ENCODE measurements at places on chromosomes 2 and 18. TPM values are rescaled to one million over a fixed set of nuclear protein-coding genes. Genes with fewer than 3 reads are reported as not detected.
A peak's percentile ranks its signal among the peaks of the same experiment; 100 is the strongest.

Gene ANKRD23
- not detected for polyA plus RNA-seq

Gene RBKS
- 6.5 TPM for polyA plus RNA-seq

Gene MEP1B
- polyA plus RNA-seq, result not detected

Gene LYPD6B
- not detected for polyA plus RNA-seq

Gene UGT1A6
- polyA plus RNA-seq, result not detected

Gene PXDN
- 63.0 TPM for polyA plus RNA-seq

Gene ESPNL
- polyA plus RNA-seq, result not detected

Gene CTAGE1
- not detected for polyA plus RNA-seq

Gene EHD3
- 14.0 TPM for polyA plus RNA-seq

DNA sequence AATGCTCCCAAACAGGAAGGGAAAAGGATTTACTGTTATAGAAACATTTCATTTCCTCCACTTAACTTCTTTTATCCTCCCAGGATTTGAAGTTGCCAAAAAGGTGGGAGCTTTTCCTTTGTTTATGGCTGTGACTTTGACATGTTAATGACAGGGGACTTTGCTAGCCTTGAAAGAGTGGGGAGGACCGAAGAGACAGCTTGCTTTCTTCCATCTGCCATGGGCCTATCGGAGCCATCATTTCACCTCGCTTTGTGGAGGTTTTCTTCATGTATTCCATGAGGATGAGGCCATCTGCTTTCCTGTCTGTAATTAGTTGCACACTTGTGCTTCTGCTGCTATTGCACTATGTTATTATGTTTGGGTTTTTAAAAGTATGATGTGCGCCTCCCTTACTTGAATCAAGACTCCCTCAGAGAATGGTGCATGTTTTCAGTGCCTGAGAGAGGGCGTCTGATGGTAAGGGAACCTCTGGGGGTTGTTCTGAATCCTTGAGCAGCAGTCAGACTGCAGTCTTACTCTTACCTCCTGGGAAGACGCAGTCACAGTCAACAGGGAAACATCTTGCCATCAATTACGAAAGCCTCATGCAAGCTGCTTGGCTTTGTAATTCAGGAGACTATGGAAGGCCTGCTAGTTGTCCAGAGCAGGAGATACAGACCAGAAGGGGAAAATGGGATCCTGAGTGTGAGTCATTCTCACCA lies 173.3 kb upstream of the MGAT5 start:
- DNase-seq, result no peak

DNA sequence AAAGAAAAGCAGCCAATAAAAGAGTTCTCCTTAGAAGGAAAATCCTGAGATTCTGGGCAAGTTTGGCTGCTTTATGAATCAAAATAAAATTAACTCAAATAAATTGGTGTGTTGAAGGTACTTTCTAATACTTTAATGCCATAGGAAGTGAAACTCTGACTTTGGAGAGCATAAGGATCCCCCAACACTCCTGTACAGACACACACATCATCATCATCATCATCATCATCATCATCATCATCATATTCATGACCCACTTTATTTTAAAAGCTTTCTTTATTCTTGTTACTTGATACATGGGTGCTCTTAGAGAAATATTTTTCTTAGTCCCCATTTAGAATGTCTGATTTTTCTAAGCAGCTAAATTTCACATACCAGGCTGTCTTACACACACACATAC lies 283.1 kb upstream of the CYRIA start:
- DNase-seq, result no peak

GRCh38 chr2:236317938-236318396 lies 53.8 kb upstream of the ASB18 start:
- no peak for DNase-seq

GRCh38 chr2:168560817-168561499 lies 104.9 kb downstream of the CERS6 start:
- no peak for DNase-seq

- DNase-seq, result no peak
These were observed 8.2 kb upstream of the TMEM182 start for GRCh38 chr2:102753563-102754159.

DNA sequence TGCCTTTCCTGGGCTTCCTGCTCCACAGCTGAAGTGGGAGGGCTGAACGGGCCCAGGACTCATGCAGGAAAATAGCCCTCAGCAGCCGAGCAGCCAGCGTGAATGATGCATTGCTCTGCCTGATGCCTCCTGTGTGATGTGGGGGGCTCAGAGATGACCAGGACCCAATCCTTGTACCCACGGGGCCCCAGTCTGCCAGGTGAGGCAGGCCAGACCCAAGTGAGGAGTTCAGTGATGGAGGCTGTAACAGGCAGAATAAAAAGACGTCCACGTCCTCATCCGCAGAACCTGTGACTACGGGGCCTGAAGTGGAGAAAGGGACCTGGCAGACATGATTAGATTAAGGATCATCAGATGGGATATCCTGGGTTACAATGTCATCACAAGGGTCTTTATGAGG lies 194.9 kb upstream of the HDAC4 start:
- DNase-seq, result peak; percentile 24

GRCh38 chr18:78818961-78819360 lies 160.7 kb upstream of the SALL3 start:
- DNase-seq, result no peak

DNA sequence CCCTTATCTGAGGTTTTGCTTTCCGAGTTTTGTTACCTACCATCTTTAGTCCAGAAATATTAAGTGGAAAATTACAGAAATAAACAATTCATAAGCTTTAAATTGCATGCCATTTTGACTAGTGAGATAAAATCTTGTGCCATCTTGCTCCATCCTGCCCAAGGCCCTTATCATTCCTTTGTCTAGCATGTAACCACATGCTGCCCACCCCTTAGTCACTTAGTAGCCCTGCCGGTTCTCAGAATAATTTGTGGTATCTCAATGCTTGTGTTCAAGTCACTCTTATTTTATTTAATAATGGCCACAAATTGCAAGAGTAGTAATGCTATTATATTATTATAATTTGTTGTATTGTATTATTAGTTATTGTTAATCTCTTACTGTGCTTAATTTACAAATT lies 36.8 kb upstream of the VPS54 start:
- no peak for DNase-seq

GRCh38 chr2:177212891-177213856 lies 580 bp downstream of the HNRNPA3 start:
- DNase-seq, result peak; percentile 96

GRCh38 chr2:177147093-177147694 lies 65.4 kb upstream of the HNRNPA3 start:
- no peak for DNase-seq

- DNase-seq, result no peak
These were observed 149.9 kb upstream of the SCN7A start for GRCh38 chr2:166643980-166644379.

GRCh38 chr2:46690825-46691224 lies 211.5 kb downstream of the TMEM247 start:
- no peak for DNase-seq

DNA sequence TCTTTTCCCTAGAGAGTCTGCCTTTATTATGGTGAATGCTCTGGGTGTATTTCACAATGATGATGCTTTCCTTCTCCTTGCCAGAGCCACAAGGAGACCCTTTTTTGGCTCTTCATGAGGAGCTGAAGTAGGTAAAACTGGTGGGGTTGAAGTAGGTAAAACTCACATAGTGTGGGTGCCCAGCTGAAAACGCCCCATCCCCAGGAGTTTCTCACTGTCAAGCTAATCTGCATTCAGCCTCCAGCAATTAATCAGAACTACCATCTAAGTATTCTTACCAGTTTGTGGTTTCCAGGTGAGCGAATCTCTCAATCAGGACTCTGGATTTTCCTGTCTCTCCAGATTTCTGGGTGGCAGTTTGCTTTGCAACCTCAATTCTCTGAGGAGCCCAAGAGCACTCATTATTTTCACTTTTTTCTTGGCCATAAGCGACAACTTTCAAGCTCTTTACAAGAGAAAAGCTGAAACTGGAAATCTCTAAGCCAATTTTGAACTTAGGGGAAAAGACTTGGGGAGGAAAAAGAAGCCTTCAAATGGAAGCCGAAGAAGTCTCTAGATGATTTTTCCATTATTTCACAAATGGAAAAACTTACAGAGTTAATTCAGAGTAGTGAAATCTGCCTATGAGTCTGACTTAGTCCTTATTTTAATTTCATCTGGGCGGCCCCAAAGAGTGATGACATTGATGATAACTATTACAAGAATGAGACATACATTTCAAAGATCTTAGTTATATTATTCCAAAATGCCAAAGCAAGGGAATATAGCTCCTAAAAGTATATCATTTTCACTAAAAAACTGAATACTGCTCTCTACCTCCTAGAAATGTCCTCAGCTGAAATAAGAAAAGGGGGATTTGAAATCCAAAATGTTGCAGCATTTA lies 121.4 kb upstream of the MAP3K20 start:
- no peak for DNase-seq

GRCh38 chr18:52353589-52353988 lies 13.6 kb downstream of the DCC start:
- no peak for DNase-seq

DNA sequence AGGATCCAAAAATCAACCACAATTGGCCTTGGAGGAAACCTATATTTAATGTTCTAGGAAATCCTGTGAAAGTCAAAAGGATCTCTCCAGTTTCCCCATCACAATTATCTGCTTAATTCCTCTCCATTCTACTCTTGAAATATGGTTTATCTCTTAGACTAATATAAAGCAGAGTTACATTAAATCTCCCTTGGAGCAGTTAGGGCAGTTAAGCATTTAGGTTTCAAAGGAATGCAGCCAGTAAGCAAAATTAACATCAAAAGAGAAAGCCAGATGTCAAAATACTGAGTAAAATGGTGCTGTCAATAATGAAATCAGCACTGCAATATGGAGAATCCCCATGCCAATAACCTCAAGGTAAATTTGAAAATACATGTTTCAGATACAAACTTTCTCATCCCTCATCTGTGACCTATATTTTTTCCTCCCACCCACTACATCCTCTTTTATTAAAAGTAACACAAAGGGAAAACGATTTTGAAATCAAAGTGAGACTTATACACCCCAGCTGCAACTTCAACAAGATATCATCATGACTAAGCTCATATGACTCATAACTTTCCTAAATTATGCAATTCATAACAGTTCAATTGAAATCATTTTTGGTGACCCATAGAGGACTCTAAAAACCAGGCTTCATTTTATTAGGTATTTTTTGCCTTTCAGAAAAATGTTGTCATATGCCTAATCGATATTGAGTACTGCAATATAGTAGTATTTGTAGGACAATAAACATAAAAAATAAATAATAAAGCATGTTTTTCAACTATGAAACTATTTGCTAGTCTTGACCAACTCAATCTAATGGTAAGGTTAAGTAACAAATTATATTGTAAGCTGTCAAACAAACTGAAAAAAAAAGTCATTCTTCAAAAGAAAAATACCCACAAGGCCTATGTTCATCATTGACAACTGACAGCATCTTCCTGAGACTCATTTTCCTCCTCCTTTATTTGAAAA lies 3.1 kb downstream of the ADAM17 start:
- DNase-seq, result no peak

DNA sequence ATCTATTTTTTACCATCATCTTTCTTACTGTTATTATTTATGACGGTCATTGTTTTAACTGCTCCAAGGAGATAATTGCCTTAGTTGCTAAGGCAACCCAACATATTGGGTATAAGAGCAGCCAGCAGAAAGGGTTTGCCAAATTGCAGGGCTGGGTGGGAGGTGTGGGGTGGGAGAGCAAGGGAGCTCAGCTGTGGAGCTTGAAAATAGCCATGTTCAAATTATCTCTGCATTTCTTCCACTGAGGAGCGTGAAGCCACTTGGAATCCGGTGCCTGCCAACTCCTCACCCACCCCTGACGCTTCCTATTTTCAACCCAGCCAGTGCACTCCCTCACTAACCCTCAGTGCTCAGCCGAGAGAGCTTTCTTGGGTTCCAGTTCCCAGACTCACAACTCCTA lies 60.8 kb downstream of the SETBP1 start:
- DNase-seq, result no peak

- no peak for DNase-seq
These were observed 5.9 kb upstream of the VAPA start for GRCh38 chr18:9907867-9908266.

DNA sequence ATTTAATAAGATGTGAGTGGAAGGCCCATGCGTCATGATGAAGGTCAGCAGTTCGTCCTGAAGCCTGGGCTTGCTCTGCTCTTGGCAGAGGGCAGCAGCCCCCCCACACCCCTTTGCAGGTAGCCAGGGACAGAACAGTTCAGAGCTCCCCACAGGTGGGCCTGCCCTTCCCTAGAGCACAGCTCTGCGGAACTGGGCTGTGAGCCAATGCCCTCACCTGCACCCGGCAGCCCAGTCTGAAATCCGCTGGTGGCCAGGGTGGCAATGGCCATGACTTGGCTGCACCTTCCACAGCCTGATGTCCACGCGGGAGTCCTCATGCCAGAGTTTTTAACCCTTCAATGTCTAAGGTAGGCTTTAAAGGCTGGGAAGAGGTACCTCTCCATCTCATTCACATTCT lies 136.7 kb downstream of the ACKR3 start:
- peak; percentile 59 for DNase-seq

DNA sequence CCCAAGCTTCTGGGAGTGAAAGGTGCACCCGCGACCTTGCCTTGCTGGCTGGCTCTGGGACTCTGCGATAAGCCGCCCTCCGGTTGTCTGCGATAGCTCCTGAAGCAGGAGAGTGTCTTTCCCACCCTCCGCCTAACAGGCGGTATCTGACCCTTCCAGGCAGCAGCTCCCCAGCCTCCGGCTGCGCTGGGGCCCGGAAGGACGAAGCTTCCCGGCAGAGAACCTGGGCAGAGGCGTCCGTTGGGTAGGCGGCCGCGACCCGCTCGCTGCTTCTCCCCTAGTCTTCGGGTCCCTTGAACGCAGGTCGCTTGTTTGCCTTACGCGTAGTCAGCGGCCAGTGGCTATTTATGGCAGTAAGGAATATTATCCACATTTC lies 446 bp upstream of the RHBDD1 start:
- DNase-seq, result peak; percentile 77

DNA sequence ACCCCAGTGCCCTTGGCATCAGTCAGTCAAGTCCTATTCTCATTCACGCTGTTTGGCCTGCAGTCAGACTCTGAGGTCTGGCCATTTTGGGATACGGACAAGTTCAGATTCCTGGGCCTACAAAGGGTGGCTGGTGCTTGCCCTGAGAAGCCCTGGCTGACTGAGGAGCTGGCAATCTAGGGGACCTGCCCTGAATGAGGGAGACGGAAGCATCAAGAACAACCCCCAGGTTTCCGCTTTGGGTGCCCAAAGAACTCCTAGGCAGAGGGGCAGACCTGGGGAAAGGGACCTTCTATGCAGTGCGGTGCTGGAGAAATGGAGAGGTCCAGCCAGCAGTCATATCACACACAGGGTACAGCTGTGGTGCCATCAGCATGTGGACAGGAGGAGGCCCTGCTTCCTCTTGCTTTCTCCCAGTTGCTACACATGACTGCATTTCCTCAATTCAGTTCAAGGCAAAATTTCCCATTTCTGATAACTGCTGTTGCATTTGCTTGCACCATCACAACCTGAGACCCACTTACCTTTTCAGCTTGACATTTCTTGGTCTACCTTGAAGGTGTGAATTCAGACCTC lies 70.9 kb upstream of the LGALSL start:
- no peak for DNase-seq

DNA sequence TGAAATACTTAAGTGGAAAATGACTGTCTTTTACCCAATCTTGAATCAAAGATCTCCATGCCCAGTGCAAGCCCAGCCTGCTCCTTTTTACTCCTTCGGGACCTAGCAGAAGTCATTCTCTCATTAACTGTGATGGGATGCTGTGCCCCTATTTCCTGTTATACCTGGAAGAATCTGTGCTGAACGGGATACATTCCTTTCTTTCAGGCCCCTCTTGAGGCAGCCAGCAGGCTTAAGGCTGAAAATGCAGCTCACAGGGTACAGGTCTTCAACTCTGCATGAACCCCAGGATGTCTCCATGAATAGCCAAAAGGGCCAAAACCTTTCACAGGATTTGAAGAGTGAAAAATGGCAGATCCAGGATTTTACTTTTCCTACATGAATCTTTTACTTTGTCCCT lies 784.8 kb upstream of the KLHL29 start:
- no peak for DNase-seq

All from aorta (tissue), 5 donors.